ENCODE measurements at places on chromosomes 1 and 21.

- no peak for DNase-seq
These were observed 1235.3 kb upstream of the ADGRL2 start for GRCh38 chr1:80565406-80565805.

GRCh38 chr1:23800400-23801337, at the start of gene GALE:
GALE (minus strand) TSS chr1:23800754; CDS start chr1:23799007, 1,747 bp downstream.
- DNase-seq: peak; percentile 97

DNA sequence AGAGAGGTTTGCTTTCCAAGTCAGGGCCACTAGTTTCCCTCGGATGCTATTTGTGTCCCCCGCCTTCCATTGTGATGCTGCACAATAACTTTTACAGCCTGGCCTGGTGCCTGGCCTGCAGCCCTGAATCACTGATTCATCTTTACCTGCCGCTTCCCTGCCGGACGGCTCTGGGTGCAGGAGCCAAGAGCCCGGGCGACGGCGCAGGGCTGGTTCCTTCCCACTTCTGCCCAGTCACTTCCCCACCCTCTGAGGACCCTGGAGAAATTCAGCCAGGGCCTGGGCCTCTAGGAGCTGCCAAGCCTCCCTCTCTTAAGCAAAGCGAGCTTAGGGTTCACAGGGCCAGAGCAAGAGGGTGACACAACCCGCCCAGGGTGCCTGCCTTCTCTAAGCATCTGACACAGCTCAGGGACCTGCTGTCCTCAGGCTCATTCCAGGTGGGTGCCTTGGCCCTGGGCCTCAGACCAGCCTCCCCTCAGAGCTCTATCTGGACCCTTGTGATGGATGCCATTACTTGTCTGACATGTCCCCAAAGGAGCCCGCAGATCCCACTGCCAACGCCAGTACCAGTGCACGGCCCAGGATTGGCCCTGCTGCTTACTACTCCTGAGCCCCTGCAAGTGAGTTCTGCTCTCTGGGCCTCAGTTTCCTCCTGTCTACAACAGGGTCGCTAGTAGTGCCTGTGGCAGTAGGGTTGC, 381.0 kb upstream of the VAMP3 start:
- DNase-seq: no peak

- no peak for DNase-seq
These were observed 1276.9 kb upstream of the ADGRL2 start for GRCh38 chr1:80523861-80524260.

DNA sequence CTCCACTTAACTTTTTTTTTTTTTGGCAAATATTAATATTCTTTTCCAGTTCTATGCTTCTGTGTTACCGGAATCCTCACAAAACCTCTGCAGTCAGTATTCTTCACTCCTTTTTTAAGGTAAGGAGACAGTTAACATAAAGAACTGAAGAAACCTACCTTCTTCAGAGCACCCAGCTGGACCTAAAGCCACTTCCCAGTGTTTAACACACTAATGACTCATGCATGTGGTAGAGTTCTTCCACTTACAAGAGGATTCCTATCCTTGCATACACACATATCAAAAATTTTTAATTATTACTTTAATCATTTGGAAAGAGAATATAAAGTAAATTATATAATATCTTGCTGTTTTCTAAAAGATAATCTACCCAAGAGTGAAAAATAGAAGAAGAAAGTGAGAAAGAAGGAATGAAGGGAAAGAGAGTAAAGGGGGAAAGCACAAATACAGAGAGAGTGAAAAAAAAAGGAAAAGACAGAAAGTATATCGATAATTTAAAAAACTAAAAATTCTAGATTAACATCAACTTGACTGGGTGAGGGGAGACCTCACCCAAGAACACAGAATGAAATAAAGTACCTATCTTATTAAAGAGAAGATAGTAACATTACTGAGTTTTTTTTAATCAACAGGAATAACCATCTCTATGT, 54.9 kb downstream of the ENAH start:
- no peak for DNase-seq

DNA sequence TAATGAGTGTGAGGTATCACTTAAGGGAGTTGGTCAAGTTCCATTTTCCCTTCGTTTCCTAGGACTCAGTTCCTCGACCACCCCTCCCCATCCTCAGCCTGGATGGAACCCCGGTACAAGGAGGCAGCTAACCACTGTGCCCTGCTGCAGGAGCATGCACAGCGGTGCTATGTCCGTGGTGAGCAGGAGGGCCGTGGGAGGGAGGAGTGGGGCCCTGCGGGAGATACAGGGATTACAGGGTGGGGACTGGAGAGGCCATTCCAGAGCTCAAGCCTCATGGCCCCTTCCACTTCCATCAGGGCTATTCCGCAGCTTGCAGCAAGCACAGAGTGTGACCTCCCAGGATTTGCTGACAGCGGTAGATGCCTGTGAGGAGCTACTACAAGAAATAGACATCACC, 25.8 kb downstream of the HYI start:
- DNase-seq: no peak

DNA sequence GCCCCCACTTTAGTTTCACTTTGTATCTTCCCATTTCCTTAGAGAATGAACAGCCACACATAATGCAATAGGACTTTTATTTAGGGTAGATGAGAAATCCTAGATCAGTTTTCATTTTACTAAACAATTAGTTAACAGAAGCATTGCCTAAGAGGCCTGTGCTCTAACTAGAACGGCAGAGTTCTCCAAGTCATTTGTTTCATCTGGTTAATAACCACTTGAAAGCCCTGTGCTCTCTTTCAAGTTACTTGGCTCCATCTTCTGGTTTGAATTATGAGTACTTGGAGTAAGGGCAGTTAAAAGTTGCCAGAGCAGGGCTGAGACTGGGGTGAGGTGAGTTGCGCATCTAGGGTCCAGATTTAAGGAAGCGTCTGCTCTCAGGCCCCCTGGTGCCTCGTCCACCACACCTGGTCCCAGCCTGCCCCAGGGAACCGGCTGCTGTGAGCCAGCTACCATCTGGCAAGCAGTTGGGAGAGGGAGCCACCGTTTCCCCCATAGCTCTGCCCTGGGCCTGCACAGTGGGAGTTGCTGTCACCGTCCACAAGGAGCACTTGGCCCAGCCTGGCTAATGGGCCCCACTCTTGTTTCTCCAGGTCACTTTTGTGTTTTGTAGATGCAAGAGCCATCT, 18.1 kb upstream of the SLC44A3 start:
- no peak for DNase-seq

DNA sequence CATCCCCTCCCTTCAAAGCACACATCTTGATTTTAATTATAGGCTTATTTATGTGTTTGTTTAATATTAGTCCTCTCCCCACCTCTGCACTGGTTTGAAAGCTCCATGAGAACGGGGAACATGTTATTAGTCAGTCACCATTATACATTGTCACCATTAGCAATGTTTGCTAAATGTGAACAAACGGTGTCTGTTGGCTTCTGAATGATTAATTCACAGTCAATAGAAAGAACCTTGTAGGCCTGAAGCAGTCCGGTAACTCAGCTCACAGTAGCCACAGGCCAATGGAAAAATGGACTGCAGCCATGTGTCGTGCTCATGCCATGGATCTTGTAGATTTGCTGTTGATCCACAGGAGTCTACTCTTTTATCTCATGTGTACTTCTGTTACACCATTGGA, 49.7 kb upstream of the NHLH2 start:
- DNase-seq: no peak

- no peak for DNase-seq
These were observed 45.8 kb upstream of the RALGPS2 start for GRCh38 chr1:178679237-178679636.

- DNase-seq: no peak
These were observed 137.8 kb downstream of the AKT3 start for GRCh38 chr1:243712242-243712641.
